ENCODE measurements at places on chromosomes 13 and 19. TPM values are rescaled to one million over a fixed set of nuclear protein-coding genes. Genes with fewer than 3 reads are reported as not detected.

- no peak for DNase-seq
Observed at GRCh38 chr13:80149736-80150135, 191.2 kb downstream of the SPRY2 start.

DNA sequence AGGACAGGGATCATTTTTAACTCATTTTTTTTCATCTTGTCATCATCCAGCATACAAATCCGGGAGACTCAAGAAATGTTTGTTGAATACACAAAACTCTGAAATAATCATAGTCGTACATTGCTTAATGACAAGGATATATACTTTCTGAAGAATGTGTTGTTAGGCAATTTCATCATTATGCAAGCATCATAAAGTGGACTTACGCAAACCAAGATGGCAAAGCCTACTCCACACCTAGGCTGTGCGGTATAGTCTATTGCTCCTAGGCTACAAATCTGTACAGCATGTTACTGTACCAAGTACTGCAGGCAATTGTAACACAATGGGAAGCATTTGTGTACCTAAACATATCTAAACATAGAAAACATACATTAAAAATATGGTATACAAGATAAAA, 264.1 kb downstream of the TSHZ3 start:
- no peak for DNase-seq

Gene LIM2
- total RNA-seq, result not detected

DNA sequence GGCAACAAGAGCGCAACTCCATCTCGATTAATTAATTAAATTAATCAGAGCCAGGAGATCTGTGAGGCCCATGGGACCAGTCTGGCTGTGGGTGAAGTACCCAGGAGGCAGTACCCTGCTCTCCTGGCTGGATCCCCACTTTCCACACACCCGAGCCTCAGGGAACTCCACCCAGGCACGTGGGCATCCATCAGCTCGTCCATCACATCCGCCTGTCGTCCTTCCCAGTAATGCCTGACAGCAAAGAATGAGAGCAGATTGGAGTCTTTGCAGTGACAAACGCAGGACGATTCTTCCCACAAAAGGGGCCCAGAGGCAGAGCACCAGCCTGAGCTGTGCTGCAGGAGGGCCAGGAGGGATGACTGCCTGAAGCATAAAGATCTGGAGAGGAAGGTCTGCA, 35.8 kb downstream of the VSTM2B start:
- no peak for DNase-seq

DNA sequence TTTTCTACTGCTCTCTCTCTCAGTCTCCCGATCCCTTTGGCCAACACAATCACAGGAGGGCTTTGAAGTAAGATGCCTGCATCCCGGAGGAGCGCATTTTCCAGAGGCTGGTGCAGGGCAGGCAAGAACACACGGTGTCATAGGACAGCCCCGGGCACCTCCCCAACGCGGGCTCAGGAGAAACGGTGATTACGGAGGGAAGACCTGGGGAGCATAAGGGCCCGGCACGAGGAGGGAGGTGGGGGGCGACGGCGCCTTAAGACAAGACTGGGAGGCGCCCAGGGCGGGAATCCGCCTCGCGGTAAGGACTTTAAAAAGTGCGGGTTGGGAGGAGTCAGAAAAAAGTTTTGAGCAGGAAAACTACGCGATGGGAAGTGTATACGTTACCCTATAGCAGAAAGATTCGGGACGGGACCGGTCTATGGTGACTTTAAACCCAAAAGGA, 18.7 kb upstream of the ZNF888 start:
- DNase-seq, result no peak

Gene FGF22
- total RNA-seq, result under 0.01 TPM

- DNase-seq, result no peak
Observed at GRCh38 chr13:27005556-27005955, 166.1 kb downstream of the USP12 start.

Gene CCDC97
- total RNA-seq, result 4.1 TPM

GRCh38 chr13:74131227-74131626, 3.0 kb downstream of the KLF12 start:
- no peak for DNase-seq

Gene PODNL1
- total RNA-seq, result 0.41 TPM

DNA sequence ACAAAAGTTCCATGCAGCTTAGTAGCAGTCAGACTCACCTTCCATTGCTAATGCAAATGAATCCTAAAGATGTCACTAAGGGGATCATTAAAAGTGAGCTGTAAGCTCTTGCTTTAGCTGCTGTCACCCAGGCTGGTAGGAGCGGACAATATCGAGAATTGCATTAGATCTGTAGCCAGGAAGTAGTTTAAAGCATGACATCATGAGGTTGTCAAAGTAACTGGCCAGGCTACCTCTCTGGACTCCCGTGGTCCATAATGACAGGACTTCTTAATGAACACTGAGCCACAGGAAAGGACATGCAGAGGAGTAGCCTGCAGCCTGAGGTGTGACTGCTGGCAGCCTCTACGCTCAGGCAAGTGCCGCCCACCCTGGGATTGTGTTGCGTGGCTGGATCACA, 522.3 kb upstream of the NBEA start:
- DNase-seq, result no peak

Gene ZNF383
- total RNA-seq, result 16.3 TPM

Gene UHRF1
- total RNA-seq, result 6.9 TPM

Gene PROZ
- not detected for total RNA-seq

- peak; percentile 74 for DNase-seq
Observed at GRCh38 chr19:17686592-17687024, 1.5 kb downstream of the UNC13A start.

DNA sequence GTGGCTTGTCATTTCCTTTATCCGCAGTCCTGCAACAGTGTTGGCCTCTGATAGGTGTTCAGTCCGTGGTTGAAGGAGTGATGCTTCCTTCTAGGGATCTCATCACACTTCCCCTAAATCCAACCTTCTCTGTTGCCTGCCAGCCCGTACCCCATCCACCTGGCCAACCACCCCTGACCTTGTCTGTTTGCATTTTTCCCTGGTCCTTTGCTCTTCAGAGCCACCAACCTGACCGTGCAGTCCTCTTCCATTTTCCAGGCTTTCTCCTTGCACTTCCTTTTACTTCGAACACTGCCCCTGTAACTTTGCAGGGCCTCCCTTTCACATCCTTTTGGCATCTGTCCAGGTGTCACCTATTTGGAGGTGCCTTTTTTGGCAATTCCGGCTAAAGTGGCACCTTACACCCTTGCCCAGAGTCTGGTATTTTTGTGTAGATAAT, 696 bp downstream of the ZNF460 start:
- DNase-seq, result no peak

- no peak for DNase-seq
Observed at GRCh38 chr13:110653271-110653670, 37.9 kb downstream of the NAXD start.

Gene KDELR1
- 21.6 TPM for total RNA-seq

- no peak for DNase-seq
Observed at GRCh38 chr13:101565317-101565716, 112.8 kb downstream of the ITGBL1 start.

DNA sequence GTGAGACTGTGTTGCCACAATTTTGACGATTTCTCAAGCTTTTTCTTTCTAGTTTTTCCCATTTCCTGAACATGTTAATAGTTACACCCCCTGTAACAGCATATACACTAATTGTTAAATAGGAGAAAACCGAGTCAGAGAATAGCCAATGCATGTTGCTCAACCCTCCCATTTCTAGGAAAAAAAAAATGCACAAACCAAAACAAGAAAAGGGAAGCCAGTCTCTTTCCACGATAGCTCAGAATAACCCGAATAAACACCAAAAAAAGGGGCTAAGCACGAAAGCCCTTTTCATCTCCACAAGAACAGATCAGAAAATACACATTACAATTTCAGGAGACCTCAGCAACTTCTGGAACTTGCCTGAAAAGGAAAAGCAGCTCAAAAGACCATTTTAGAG, 16.3 kb downstream of the LATS2 start:
- no peak for DNase-seq

- no peak for DNase-seq
Observed at GRCh38 chr13:110503037-110503901, 58.3 kb downstream of the RAB20 start.

- no peak for DNase-seq
Observed at GRCh38 chr13:46759846-46760245, 37.1 kb downstream of the ESD start.

GRCh38 chr19:17720440-17720839, 1.2 kb downstream of the MAP1S start:
- DNase-seq, result peak; percentile 41

All from frontal cortex (tissue), 4 donors.